ENCODE measurements at places on chromosomes 4 and X.

GRCh38 chr4:1547131-1547855 lies 136.8 kb downstream of the FAM53A start:
- no peak for DNase-seq

DNA sequence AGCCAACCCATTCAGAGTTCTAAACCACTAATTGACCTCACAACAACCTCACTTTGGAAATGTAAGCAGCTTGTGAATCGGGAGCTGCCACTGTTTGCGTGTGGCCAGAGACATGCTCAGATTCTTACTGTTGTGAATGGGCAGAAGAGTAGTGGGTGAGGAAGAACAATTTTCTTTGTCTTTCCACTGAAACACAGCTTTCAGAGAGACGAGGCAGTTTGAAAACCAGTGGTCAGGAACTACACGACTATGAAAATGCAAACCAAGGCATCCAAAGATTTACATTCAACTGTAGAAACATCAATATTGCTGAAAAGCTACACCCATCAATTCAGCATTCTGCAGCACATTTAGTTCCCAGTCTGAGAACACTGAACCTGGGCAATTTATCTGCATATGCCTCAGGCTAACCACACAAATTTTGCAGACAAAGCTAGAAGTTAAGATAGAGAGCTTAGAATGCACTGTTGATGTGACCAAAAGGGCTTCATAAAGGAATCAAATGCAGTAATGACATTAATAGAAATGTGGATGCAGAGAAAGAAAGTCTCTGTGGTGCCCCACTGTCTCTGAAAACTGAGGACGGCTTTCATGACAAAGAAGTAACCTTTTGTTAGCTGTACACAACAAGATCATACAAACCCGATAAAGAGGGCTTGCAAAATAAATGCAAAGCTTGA lies 134.3 kb downstream of the APBB2 start:
- DNase-seq = no peak

DNA sequence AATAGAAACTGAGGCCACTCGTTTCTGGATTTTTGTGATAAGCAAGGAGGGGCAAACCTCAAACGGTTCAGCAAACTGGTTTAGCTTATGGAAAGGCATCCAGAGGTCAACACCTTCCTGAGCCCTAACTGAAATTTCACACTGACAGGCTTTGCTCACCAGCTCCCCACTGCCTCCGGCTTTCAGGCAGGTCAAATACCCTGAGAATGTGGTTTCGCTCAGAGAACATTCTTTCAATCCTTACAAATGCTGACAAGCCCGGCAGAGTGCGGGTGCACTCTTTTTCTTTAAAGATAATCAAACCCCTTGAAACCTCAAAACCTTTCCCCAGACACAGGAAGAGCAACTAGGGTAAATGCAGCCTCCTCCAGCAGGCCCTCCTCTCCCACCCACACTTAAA lies 41.5 kb downstream of the CD40LG start:
- DNase-seq = no peak

DNA sequence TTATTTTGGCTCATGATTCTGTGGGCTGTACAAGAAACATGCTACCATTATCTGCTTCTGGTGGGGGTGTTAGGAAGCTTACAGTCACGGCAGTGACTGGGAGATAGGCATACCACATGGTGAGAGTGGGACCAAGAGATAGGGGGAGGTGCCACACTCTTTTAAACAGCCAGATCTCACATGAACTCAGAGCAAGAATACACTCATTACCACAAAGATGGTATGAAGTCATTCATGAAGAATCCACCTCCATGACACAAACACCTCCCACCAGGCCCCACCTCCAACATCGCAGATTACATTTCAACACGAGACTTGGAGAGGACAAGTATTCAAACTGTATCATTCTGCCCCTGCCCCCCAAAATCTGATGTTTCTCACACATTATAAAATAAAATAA lies 2396.7 kb downstream of the PCDH7 start:
- DNase-seq = no peak

- no peak for DNase-seq
Observed at GRCh38 chrX:12567857-12568256, 223.4 kb upstream of the PRPS2 start.

DNA sequence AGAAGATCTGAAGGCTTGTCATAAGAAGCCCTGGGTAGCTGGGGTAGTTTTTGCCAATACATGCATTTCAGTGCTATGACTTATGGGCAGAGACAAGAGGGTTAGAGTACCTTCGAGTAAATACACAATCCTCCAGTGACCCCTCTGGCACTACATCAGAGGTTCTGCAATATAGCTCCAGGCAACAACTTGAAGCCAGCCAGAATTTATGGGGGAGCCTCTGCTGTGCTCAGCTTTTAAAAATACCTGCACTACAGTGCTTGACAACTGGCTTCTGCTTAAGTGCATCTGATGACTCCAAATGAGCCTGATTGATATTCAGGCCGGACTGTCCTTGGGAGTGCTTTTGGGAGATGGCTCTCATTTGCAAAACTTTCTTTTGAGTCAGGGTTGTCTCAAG lies 44.9 kb upstream of the SMAD1 start:
- no peak for DNase-seq

GRCh38 chr4:180598281-180598680 lies 1644.9 kb upstream of the TENM3 start:
- no peak for DNase-seq

DNA sequence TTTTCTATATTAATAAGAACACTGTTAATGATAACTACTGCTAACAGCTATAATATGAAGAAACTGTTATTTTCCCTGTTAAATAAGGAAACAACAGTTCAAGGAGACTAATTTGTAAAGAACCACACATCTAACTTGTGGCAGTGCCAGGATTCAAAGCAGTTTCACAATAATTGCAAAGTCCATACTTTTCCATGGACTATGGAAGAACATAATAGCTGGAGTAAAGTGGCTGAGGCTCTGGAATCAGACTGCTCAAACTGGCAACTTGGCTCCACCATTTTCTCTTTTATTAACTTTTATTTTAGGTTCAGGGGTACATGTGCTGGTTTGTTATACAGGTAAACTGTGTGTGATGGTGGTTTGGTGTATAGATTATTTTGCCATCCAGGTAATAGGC lies 393.7 kb upstream of the CPEB2 start:
- DNase-seq = no peak

DNA sequence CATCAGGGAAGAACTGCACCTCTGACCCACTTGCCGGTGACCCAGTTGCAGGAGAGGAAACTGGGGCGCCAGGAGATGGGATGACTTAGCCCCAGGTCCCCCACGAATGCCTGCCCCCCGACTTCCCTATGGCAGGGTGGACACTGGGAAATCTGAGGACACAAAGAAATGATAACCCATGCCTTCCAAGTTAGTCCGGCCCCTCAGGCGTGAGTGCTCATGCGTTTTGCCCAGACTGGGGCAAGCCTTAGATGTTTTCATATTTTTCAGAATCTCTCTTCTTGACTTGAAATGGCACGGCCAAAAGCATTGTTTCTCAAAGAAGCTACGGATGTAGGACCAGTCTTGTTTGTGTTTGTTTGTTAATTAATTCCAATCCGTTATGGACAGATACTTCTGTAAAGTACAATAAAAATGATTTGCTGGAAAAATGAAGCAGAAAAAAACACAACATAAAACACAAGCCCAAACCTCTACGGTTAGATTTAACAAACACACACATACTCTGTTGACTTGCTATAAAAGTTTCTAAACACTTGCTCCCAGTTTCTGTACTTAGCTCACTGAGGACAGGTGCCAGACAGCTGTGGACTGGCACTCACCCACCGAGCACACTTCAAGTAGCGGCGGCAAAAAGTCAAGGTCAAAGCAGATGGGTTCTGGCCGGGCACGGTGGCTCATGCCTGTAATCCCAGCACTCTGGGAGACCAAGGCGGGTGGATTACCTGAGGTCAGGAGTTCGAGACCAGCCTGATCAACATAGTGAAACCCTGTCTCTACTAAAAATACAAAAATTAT lies 341.5 kb downstream of the BCOR start:
- no peak for DNase-seq

- DNase-seq = no peak
Observed at GRCh38 chr4:141388481-141388880, 167.8 kb downstream of the ZNF330 start.

GRCh38 chr4:113958766-113959538 lies 20.5 kb downstream of the ARSJ start:
- no peak for DNase-seq

DNA sequence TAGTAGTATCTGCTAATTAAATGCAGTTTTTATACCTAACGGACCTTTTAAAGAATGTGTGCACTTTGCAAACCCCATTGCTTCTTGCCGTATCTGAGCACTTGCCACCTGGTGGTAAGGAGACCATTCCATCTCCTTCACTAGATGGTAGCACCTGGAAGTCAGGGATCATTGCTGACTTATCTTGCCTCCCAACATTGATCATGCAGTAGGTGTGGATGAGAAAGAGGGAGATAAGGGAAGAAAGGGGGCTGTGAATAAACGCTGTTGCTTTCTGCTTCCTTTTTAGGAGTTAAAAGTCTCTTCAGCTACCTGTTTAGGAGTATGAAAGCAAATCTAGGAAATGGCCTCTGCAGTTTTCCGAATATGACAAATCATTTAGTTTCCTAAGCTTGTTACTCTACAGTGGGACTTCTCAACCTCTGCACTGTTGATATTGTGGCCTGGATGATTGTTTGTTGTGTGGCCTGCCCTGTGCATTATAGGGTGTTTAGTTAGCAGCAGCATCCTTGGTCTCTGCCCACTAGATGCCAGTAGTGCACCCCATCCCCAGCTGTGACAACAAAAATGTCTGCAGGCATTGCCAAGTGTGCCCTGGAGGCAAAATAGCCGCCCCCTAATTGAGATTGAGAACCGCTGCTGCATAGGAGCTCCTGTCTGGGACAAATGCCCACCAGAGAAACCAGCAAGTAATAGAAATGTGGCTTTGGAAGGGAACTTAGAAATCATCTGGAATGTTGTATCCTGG lies 38.8 kb downstream of the GAB1 start:
- no peak for DNase-seq

GRCh38 chrX:50036426-50036825 lies 114.0 kb downstream of the CLCN5 start:
- DNase-seq = no peak

GRCh38 chrX:150887906-150888465 lies 10.5 kb downstream of the CD99L2 start:
- no peak for DNase-seq

GRCh38 chr4:629915-630641 lies 4.7 kb downstream of the PDE6B start:
- no peak for DNase-seq

DNA sequence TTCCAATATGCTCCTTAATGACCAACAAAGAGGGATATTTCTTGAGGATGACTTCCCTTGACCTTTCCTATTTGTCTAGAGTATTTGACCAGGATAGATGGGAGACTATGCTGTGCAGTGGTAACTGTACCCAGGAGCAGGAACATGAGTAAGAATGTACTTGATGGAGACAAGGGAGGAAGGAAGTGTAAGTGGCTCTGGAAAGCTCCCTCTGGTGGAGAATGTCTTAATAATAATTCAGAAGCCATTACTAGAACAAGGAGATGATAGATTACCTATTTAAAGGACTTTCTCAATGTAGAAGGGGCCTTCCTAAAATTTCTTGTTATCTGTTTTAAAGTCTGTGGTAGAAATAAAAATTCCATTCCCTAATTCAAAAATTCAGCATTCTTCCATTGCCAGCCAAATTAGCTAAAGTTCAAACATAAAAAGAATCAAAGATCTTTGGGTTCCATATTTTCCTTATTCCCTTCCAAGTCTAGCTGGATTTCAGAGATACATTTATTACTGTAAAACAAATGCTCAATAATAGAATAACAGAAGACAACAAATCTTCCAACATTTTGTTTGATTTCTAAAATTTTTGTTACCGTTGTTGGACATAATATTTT lies 83.8 kb downstream of the GRID2 start:
- no peak for DNase-seq

DNA sequence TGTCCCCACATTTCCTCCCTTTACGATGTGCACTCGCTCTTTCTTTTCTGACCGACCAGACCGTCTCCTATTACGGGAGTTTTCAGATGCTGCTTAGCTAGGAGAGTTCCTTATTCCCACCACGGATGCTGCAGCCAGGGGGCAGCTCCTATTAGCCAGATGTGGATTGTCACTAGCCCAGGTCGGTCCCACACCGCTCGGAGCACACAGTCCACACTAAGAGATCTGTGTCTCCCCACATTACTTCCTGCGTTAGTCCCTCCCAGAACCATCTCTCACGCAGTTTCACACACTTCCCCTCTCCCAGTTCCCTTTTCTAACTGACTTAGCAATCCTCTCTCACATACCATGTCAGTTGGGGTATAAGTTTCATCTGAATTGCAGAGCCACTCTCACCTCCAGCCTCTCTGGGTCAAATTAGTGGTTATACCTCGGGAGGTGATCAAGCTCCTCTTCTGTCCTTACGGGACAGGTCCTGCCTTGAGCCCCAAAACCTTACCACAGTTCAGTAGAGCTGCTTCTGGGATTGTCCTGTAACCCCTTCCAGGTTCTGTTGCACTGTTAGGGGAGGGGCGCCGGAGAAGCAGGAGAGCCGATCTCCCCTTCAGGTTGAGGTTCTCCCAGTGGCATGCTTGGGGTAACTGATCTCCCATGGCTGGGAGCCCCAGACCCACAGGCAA lies 28.2 kb downstream of the SULT1E1 start:
- DNase-seq = no peak

DNA sequence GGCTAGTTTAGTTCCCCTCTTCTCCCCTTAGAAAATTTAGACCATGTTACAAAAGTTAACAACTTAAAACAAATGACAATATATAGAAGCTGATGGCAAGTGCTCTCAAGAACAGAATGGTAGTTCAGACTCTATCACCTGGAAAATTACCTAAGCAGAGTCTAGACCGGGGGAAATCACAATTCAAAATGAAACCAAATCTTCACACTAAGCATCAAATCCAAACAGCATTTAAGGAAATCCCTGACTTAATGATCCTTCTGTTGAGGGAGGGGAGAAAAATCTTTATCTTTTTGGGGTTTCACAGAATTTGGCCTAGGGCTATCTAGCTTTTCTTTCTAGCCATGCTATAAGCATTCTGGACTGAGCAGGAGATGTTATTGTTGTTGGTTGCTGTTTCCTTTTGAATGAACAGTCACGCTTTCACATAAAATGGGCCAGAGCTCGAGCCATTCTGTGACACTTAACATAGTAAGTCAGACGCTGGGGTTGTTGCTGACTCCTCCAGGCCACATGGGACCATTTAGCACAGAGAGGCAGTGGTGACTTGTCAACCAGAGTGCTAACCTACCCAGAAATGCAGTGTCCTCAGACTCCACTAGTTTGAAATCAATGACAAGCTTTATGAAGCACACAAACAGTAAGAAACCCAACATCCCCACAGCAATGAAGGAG lies 16.0 kb upstream of the LSM6 start:
- DNase-seq = no peak

Data from DMS79 (cell line).